Skeletal muscle cell (primary cell): ENCODE measurements at places on chromosomes 4 and X.

GRCh38 chr4:40662962-40663604 is 33.4 kb upstream of the RBM47 start:
- DNase-seq: peak; percentile 46

- peak; percentile 7 for DNase-seq
These were observed 146.1 kb upstream of the NEIL3 start for GRCh38 chr4:177163532-177163931.

GRCh38 chr4:52914051-52914605 is 52.0 kb downstream of the RASL11B start:
- peak; percentile 34 for DNase-seq

GRCh38 chr4:8200302-8200975 is 1.3 kb downstream of the SH3TC1 start:
- DNase-seq: no peak

- DNase-seq: no peak
These were observed 70.2 kb upstream of the MAOA start for GRCh38 chrX:43585922-43586321.

DNA sequence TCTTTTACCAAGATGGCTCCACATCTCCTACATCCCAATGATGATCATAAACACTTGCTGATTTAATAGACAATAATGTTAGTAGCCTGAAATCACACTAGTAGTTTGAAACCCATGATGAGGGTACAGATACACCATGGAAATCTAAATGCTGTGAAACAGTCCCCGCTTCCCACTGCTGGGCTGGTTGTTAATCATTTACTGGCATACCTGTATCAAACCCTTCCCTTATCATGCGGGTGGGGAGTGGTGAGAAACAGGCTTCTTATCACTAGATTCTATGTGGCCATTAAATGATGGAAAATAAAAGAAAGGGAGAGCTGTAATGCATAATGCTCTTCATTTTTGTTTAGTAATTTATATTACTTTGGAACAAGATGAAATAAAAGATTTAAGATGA is 21.9 kb downstream of the MAOA start:
- DNase-seq: no peak

DNA sequence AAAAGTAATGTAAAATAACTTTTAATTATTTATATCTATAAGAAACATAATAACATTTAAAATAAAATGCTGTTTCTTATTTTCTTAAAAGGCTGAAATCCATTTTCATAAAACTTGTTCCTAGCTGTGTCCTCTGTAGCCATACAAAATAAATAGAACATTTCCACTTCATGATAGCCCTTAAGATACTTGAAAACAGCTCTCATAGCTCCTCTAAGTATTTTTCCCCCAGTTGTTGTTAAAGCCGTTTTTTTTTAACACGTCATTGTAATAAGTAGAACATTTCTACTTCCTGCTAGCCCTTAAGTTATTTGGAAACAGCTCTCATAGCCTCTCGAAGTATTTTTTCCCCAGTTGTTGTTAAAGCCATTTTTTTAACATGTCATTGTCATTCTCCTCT is 97.3 kb upstream of the SOX3 start:
- no peak for DNase-seq

- no peak for DNase-seq
These were observed 43.7 kb downstream of the UGT8 start for GRCh38 chr4:114642173-114642780.

GRCh38 chr4:161680146-161680545 is 483.7 kb downstream of the FSTL5 start:
- no peak for DNase-seq

DNA sequence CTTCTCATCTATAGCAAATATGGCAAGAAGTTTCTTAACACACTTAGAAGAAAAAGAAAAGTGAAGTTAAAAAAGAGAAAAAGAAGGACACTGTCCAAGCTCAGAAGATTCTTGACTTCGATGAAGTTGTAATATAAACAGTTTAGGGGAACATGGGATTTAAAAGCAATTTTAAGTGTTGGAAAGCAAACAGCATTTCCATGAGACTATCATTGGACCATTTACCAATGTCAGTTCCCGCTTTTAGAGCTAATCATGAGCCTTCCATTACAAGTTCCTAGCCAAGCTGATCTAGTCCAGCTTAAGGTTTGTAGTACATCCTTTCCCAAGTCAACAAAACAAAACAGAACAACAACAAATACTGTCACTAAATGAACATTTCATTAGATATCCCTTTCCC is 45.1 kb upstream of the FGF2 start:
- no peak for DNase-seq

- no peak for DNase-seq
These were observed 645 bp upstream of the RAB28 start for GRCh38 chr4:13484749-13485221.

DNA sequence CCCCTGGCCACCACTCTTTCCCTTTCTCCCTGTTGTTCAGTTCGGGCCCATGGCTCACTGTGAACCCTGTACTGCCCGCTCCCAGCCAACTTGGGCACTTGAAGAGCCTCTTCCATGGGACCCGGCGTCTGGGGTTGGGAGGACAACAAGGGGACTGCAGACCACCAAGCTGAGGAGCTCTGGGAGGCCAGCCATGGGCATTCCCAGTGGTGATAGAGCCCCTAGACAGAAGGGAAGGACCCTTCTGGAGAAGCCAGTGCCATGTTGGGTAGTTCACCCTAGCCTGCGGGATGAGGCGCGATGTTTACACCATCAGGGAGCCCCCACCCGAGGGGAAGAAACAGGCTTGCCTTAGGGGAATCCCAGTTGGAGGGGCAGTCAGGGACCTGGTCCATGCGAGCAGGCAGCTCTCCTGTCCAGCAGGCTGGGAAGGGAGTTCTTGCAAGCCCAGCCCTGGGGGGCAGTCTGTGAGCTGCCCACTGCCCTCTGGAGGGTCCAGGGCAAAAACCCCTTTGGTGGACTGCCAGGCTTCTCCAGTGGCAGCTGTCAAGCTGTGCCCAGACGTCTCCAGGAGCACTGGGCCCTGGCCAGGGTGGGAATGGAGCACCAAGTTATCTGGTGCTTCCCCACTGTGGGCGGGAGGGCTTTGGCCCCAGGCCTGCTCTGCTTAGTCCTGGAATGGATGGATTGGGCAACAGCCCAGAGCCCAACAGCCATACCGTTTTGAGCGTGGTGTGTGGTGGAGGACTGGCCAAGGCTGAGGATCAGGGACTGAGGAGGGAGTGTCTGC is 23.7 kb upstream of the UBA1 start:
- DNase-seq: peak; percentile 22

GRCh38 chrX:24412637-24413363 is 52.3 kb upstream of the PDK3 start:
- no peak for DNase-seq

- no peak for DNase-seq
These were observed 20.3 kb upstream of the VEGFD start for GRCh38 chrX:15404401-15405096.

- no peak for DNase-seq
These were observed 75.4 kb upstream of the PRPS1 start for GRCh38 chrX:107552930-107553329.

GRCh38 chr4:38904090-38904666 is 36.6 kb downstream of the FAM114A1 start:
- no peak for DNase-seq

GRCh38 chr4:70601422-70602039 is 9.5 kb downstream of the AMBN start:
- peak; percentile 30 for DNase-seq

GRCh38 chr4:141563723-141564122 is 72.7 kb upstream of the IL15 start:
- DNase-seq: no peak

DNA sequence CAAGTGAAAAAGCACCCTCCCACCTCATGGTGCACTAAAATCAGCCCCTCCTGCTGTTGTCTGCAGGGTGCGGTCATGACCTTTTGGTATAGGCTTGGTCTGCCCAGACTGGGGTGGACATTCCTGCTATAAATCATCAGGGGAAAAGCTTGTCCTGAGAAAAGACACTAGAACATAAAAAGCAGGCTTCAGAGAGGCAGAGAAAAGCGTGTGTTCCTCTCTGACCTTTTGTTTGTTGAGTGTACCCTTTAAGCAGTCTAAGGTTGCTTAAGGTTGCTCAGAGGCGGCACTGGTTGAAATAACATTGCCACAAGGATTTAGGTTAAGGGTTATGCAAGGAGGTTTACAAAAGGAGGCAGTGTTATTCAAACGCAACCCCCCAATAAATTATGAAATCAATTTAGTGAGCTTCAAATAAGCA is 43.5 kb downstream of the CCDC158 start:
- DNase-seq: no peak

- DNase-seq: no peak
These were observed 7.7 kb upstream of the NR3C2 start for GRCh38 chr4:148449921-148450320.

GRCh38 chrX:44155126-44155525 is 181.9 kb upstream of the NDP start:
- DNase-seq: no peak

GRCh38 chr4:121950212-121950679 is 1.6 kb downstream of the TRPC3 start:
- no peak for DNase-seq

DNA sequence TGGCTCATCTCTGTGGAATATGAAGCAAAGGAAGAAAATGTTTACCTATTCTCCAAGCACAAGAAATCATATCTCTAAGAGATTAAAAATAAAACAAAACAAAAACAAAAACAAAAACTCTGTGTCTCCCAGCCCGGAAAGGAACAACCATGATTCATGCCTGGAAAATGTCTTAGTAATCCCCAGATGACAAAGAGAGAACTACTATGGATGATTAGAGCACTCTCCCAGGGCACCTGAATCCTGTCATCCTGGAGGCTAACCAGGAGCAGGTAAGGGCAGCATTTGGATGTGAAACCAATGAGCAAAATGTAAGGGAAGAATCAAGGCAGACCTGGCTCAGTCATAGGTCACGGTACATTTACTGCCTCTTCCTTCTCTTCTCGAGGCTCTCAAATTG is 1.7 kb upstream of the AKAP4 start:
- no peak for DNase-seq

GRCh38 chr4:108068442-108068841 is 78.8 kb downstream of the HADH start:
- peak; percentile 19 for DNase-seq

- no peak for DNase-seq
These were observed 16.0 kb downstream of the XG start for GRCh38 chrX:2767631-2768455.

GRCh38 chr4:2285613-2286381 is 23.9 kb upstream of the MXD4 start:
- DNase-seq: no peak

- DNase-seq: no peak
These were observed 30.5 kb upstream of the TMLHE start for GRCh38 chrX:155643240-155643639.

DNA sequence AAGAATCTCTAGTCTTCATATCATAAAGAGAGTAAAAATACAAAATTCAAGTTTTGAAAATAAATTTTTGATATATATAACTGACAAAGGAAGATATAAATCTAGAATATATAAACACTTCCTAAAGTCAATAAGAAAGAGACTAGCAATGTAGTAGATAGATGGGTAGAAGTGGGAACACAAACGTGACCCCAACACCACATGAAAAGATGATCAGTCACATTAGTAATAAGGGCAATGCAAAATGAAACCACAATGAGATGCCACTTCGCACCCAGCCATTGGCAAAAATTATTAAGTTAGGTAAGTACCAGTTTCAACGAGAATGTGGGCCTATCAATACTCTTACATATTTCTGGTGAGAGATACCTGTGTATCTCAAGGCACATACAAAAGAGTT is 106.5 kb downstream of the EGF start:
- no peak for DNase-seq

GRCh38 chr4:36325926-36326325 is 44.5 kb downstream of the DTHD1 start:
- DNase-seq: no peak

DNA sequence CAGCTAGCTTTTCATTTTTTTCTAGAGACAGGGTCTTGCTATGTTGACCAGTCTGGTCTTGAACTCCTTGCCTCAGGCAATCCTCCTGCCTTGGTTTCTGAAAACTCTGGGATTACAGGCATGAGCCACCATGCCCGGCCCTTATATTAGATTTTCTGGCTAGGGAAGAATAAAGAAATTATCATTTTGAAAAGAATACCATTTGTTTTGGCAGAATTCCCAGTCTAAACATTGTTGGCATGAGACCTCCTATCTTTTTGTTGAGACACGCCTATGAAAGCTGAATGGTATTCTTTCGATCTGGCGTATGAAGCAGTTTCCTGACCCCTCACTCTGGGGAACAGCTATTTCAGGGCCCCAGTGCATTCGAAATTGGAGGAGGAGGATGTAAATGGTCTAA is 107.0 kb downstream of the REPS2 start:
- DNase-seq: no peak

DNA sequence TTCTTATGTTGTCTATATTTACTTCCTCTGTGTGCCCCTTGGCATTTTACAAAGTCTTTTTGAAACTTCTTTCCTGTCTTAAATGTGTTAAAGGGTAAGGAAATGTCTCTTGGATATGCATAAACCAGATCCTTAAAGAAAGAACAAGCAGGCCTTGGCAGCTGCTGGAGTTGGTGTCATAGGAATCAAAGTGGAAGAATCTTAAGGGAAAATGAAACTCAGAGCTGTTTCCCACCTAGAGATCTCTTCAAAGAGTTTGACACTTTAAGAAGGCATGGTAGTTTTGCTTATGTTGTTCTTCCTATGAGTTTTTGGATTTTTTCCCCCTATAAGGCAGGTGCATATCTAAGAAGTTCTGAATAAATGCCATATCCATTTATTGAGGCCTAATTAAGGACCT is 37.0 kb upstream of the CWH43 start:
- no peak for DNase-seq

DNA sequence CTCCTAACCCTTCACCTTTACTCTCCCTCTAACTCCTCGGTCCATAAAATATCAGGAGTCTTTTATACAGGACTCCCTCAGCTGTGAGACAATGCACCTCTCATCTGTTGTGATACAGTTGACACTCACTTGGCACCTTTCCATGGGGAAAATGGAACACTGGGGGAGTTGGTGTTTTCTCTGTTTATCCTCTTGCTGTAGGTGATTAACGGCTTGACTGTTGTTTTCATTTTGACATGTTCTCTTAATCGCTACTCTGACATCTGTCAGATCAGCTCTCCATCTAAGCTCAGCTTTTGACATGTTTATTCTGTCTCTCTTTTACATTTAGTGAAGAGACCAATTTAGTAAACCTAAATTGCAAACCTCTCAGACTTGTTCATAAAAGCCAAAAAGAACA is 604.8 kb downstream of the TRAM1L1 start:
- DNase-seq: no peak

DNA sequence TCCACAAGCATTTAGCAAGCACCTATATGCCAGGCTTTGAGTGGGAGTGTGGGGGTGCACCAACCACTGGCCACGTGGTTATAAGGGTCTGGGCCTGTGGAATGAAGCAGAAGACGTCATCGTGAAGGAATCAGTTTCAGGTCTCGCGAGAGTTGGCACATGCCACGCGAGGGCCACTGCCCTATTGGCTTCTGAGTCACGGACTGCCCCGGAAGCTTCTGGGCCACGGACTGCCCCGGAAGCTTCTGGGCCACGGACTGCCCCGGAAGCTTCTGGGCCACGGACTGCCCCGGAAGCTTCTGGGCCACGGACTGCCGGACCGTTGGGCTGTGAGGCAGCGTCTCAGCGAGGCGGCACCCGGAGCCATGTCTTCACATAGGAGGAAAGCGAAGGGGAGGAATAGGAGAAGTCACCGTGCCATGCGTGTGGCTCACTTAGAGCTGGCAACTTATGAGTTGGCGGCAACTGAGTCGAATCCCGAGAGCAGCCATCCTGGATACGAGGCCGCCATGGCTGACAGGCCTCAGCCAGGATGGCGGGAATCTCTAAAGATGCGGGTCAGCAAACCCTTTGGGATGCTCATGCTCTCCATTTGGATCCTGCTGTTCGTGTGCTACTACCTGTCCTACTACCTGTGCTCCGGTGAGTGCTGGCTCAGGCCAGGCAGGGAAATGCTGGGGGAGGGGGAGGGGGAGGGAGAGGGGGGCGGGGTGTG is at the start of gene FMR1NB:
FMR1NB (plus strand) TSS at position 300 of the 715 bp plus-strand sequence; CDS start at position 366, 66 bp downstream.
- no peak for DNase-seq
